Glutamatergic neuron (in vitro differentiated cells): ENCODE measurements at places on chromosomes 7 and 10.

DNA sequence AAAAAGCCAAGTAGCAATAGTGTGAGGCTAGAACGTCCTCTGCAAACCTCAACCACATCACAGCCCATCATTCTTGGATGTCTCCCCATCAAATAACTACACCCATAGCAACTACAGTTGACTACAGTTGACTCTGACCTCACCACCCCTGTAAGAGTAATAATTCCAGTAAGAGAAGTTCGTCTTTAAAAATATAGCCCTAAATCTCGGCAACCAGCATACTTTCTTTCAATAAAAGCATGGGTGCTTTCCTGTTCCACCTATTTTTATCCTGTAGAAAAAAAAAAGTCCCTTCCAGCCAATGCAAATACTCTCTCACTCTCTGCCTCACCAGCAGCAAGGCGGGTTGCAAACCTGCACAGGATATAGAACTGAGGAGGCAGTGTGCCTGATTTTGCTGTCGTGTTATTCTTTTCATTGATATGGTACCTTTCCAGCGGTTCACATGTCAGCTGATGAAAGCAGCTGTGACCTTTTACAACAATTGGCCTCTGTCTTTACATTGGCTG lies 187.5 kb upstream of the NFE2L3 start:
- DNase-seq, result no peak

DNA sequence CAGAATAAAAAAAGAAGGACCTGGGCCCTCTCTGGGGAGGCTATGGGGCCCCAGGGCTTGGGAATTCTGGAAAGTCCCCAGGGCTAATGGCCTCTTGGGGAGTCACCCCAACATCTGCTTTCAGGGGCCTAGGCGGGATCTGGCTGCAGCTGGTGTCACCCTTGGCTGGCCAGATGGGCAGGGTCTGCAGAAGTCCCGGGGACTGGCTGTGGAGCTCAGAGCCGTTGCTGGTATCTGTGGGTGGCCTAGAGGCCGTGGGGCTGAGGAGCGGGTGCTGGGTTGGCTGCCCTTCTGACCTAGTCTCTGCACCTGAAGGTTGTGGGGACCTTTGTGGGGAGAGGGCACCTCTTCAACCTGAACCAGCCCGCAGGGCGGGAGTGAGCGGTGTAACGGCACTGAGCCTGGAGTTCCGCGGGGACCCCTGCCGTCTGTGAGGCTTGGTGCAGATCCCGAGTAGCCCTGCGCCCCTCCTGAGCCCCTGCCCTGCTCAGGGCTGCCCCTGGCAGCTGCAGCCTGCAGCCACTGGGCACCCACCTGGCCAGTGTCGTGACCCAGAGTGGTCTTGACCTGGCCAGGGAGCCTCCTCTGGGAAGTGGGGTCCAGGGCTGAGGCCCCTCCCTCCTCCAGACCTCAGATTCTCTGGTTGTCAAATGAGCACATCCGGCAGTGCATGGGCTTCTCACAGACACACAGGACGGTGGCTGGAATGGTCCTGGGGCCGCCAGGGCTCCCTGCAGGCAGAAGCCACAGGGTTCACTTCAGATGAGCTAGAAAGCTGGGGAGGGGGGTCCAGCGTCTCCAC lies 51.5 kb downstream of the UNCX start:
- DNase-seq, result no peak

GRCh38 chr7:134996097-134996550 lies 9.8 kb downstream of the AGBL3 start:
- DNase-seq, result no peak

GRCh38 chr10:31702005-31702404 lies 226.6 kb downstream of the ARHGAP12 start:
- DNase-seq, result no peak

DNA sequence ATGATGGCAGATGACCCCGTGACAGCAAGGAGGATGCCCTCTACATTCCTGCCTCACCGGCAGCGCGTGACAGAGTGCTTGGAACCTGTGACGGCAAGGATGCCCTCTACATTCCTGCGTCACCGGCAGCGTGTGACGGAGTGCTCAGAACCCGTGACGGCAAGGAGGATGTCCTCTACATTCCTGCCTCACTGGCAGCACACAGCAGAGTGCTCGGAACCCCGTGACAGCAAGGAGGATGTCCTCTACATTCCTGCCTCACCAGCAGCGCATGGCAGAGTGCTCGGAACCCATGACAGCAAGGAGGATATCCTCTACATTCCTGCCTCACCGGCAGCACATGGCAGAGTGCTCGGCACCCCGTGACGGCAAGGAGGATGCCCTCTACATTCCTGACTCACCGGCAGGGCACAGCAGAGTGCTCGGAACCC lies 231.0 kb downstream of the DIP2C start:
- DNase-seq, result no peak

- no peak for DNase-seq
Observed at GRCh38 chr7:29310625-29311024, 116.0 kb downstream of the CHN2 start.

DNA sequence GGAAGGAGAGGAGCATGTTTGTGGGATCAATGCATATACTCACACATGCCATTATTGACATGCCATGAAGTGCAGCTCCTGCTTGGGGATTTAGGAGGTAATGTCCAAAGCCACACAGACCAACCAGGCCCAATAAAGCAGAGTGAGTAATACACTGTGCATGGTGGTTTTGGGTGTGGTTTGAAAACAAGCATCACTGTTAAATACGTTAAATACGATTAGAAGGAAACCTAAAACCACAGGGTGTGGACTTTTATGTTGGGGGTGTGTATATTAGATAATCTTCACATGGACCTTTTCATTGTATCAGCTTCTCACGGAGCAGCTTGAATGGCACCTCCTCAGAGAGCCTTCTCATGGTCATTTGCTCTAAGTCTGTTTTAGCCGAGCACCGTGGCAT lies 10.4 kb upstream of the EIF3A start:
- DNase-seq, result no peak

- DNase-seq, result no peak
Observed at GRCh38 chr7:30836991-30837390, 65.8 kb downstream of the MINDY4 start.

DNA sequence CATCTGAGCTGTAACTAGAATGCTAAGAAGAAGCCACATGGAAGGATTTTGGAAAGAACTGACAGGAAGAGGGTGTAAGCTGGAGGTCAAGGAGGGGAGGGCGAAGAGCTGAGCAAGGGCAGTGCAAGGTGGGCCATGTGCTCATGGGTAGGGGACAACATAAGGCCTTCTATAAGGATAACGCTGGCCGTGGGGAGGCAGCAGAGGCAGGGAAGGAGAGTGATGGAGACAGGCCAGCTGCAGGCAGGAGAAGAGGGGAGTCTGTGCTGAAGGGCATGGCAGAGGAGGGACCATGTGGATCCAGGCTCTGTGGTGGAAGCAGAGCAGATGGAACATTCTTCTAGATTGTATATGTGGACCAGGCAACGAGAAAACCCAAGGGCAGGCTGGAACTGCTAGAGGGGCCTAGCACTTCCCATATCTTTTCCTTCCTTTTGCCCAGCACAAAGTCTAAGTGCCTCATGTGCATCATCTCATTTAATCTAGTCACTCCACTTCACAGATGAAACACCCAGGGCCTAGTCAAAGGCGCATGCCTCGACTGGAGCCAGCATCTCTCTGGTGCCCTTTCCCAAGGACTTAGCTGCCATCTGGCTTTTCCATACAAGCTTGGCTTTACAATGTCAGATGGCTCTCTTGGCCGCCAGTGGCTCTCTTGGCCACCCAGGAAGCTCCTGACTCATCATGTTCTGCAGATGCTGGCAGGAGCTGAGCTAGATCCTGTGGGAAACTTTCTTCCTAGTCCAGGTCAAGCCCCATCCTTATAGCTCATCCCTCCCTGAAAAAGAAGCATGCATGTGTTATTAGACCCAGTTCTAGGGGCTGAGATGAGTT lies 6.6 kb downstream of the LRRC18 start:
- no peak for DNase-seq
